Activated CD4-positive, alpha-beta T cell treated with anti-CD3 and anti-CD28 coated beads for 1 hour (primary cell): ENCODE measurements at places on chromosomes 11 and 22.
A peak's percentile ranks its signal among the peaks of the same experiment; 100 is the strongest.

DNA sequence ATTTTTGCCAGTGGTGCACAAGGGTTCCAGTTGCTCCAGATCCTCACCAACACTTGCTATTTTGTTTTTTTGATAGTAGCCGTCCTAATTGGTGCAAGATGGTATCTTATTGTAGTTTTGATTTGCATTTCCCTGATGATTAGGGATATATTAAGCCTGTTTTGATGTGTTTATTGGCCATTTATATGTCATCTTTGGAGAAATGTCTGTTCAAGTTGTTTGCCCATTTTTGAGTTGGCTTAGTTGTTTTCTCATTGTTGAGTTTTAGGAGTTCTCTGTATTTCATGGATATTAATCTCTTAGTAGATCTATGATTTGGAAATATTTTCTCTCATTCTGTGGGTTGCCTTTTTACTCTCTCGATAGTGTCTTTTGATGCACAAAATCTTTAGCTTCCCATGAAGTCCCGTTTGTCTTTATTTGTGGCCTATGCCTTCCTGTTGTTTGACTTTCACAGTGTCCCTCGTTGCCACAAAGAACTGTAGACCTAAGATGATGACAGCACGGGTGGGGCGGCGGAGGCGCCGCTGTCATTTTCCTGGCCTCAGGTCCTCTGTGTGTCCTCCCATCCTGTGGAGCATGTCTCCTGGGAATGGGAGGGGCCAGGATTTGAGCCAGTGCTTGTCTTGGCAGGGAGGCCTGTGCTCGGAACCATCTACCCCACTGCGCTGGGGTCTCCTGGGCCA lies 33.5 kb downstream of the LRP5 start:
- no peak for DNase-seq

DNA sequence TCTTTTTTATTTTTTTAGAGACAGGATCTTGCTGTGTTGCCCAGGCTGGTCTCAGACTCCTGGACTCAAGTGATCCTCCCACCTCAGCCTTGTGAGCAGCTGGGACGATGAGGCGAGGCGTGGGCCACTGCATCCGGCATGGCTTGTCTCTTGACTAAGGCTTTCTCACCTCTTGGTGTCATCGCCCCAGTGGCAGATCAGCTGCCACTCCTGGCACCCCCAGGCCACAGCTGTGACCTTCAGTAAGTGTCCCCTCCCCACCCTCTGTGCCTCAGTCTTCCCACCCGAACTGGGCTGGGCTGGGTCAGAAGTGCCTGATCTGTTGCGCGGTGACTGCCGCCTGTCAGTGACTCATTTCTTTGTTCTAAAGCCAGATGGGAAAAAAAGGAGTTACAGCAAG lies 3.6 kb downstream of the SYNGR1 start:
- DNase-seq = no peak

- peak; percentile 70 for DNase-seq
Measured at GRCh38 chr22:39490135-39490798, 11.8 kb upstream of the MIEF1 start.

GRCh38 chr11:65899356-65900124 lies 648 bp downstream of the FOSL1 start:
- DNase-seq = peak; percentile 55

GRCh38 chr11:77592727-77593126 lies 3.0 kb downstream of the AQP11 start:
- no peak for DNase-seq

DNA sequence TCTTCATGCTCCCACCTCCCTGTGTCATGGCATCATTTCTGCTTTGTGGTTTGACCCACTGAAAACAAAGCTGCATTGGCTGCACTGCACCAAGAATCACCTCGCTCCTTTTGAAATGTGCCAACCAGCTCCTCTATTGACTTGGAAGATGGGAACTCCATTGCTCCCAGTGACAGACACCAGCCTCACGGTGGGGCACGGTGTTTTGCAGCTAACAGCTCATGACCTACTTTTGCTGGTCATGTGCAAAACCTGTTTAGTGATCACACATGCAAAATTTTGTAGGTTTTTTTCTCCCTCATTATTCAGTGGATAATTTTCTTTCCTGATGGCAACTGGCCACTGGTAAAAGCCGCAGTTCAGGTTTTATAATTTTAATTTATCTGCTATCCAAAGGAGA lies 36.8 kb downstream of the ARFGAP2 start:
- no peak for DNase-seq

DNA sequence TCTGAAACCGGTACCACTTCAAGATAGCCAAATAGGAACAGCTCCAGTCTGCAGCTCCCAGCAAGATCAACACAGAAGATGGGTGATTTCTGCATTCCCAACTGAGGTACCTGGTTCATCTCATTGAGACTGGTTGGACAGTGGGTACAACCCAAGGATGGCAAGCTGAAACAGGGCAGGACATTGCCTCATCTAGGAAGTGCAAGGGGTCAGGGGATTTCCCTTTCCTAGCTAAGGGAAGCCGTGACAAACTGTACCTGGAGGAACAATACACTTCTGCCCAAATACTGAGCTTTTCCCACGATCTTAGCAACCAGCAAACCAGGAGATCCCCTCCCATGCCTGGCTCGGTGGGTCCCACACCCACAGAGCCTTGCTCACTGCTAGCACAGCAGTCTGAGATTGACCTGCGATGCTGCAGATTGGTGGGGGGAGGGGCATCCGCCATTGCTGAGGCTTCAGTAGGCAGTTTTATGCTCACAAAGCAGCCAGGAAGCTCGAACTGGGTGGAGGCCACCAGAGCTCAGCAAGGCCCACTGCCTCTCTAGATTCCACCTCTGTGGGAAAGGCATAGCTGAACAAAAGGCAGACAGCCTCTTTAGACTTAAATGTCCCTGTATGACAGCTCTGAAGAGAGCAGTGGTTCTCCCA lies 59.9 kb upstream of the C11orf58 start:
- DNase-seq = no peak

DNA sequence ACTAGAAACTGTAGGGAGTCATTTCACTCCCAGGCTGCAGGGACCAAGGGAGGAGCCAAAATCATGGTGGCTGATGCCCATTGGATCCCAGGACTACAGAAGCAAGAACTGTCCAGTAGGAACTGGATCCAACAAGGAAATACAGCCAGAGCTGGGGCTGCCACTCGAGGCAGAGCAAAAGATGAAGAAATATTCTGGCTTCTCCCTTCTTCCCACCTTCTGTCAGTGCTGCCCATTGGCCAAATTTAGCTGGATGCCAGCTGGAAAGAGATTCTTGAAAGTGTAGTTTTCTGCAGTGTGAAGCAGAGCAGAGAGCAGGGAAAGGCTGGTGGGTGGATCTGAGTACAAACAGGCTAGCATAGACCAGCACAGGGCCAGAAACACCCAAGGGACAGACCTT lies 45.6 kb downstream of the COMMD9 start:
- DNase-seq = no peak

DNA sequence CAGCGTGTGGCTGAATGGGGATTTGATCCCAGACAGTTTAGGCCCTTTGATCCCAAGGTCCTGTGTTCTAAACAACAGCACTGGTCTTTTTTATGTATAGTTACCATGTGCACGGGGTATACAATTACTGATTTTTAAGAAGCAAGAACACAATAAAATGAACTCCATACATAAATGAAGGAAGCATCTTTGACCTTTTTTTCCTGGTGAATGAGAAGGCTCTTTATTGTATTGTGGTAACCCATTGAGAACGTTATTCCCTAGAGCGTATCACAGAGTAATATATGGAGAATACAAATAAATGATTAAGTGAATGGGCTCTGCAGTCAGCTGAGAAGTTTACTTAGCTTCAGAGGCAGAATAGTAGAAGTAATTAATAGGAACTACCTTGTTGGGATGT lies 563.6 kb downstream of the NTM start:
- DNase-seq = no peak
